ENCODE measurements at places on chromosomes 13 and 19.

GRCh38 chr13:27449081-27449603 lies 1.2 kb downstream of the MTIF3 start:
- DNase-seq: no peak

GRCh38 chr13:51303063-51303552 lies 36.4 kb upstream of the SERPINE3 start:
- no peak for DNase-seq

- no peak for DNase-seq
Measured at GRCh38 chr13:66627512-66627911, 602.6 kb downstream of the PCDH9 start.

DNA sequence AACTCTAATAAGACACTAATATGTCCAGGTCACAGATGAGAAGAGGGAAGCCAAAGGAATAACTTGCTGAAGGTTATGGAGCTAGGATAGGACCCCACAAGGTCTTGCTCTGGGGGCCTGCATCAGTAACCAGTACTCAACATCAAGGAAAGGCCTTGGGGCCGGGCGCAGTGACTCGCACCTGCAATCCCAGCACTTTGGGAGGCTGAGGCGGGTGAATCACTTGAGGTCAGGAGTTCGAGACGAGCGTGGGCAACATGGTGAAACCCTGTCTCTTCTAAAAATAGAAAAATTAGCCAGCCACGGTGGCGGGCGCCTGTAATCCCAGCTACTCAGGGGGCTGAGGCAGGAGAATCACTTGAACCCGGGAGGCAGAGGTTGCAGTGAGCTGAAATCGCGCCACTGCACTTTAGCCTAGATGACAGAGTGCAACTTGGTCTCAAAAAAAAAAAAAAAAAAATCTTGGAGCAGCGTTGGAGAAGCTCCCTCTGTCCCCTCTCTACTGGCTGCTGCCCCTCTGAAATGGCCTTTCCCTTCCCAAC lies 1.8 kb downstream of the LONP1 start:
- peak; percentile 27 for DNase-seq

GRCh38 chr13:78868991-78869390 lies 210.0 kb upstream of the OBI1 start:
- no peak for DNase-seq

DNA sequence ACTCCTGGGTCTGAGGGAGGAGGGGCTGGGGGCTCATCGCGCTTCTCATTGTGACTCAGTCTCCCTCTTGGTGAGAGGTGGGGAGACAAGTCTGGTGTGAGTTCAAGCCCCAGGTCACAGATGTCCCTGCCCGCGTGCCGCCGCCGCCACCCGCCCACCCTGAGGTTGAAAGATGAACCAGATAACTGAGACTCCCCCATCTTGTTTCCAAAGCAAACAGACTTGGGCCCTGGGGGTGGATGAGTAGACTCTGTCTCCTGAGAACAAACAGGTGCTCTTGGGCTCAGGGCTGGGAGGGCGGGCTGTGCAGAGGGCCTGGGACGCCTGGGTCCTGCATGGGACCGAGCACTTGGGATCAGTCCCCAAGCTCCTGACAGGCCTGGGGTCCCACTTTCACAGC lies 567 bp downstream of the SBK2 start:
- DNase-seq: no peak

DNA sequence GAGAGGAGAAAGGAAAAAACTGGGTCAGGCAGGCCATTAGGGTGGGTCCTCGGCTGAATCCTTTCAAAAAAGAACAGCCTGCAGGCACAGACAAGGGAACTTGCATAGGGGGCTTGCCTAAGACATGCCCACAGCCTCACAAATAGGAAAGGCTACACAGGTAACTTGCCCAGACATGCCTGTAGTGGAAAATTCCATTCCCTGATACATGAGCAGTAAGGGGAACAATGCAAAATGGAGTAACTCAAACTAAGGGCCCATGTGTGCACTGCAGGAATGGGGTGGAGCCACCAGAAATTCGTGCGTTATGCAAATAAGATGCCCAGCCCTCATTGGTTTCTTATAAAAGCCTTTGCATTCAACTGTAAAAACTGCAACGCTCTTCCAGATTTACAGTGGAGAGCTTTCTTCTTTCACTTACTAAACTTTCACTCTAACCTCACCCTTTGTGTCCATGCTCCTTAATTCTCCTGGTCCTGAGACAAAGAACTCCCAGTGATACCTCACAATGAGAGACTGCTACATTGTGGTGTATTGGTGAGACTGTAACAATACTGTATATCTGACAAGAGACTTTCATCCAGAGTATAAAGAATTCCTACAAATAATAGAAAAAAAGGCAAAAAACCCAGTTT lies 59.5 kb upstream of the SLITRK1 start:
- DNase-seq: no peak

DNA sequence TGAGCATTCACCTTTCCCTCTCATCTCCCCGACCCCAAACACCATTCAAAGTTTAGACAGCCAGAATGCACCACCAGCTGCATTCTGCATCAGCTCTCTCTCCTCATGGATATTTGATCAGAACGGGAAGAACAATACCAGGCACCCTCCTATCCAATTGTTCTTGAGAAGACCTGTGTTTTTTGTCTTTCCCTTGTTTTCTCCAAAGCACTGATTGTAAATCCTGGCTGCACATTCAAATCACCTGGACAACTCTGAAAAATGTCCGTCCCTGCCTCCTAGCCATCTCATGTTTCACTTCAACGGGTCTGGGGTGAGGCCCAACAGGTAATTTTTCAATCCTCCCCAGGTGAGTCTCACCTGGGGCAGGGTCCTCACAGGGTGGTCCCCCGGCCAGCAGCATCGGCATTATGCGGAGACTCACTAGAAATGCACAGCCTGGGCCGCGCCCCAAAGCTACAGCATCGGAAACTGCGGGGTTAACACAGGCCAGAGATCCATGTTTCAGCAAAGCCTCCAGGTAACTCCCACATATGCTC lies 5.5 kb downstream of the IRS2 start:
- no peak for DNase-seq

- DNase-seq: no peak
Measured at GRCh38 chr19:21603431-21604231, 98.2 kb downstream of the ZNF429 start.

- DNase-seq: no peak
Measured at GRCh38 chr19:3001235-3001800, 24.0 kb downstream of the TLE6 start.

- no peak for DNase-seq
Measured at GRCh38 chr13:114008964-114009589, 35.2 kb upstream of the C13orf46 start.

DNA sequence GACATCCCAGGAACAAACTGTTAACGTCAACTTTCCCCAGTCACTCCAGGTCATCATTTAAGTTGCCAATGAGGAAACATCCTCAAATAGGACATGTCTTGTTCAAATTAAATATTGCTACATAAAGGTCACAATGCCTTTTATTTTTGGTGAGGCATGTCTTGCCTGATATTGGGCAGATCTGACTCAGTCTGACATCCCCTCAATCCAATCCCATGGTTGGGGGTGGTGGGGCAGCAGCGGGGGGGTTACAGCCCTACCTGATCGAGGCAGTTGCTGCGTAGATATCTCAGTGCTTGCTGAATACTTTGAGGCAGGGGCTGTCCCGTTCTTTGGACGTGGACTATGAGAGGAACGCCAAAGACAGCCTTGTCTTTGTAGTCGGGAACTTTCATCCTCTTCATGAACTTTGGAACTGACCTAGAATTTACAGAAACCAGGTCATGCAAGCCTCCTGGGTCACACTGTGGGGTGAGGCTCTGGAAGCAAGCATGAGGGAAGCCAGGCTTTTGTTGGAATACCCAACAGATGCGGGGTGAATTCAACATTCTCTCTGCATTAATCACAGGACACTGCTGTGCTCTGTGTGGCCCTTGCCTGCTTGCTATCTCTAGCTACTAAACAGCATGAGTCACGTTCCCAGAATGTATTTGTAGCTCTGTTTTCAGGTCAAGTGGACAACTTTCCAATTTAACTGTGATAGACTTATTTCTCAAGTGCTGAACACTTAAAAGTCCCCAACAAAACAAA lies 109.8 kb downstream of the KL start:
- DNase-seq: peak; percentile 94

GRCh38 chr13:25463496-25463895 lies 91.7 kb downstream of the ATP8A2 start:
- DNase-seq: no peak

- no peak for DNase-seq
Measured at GRCh38 chr19:5038631-5039271, 69.8 kb downstream of the KDM4B start.

GRCh38 chr19:29873024-29873800 lies 61.4 kb downstream of the CCNE1 start:
- DNase-seq: no peak

- no peak for DNase-seq
Measured at GRCh38 chr19:32859591-32859990, 10.0 kb downstream of the SLC7A9 start.

DNA sequence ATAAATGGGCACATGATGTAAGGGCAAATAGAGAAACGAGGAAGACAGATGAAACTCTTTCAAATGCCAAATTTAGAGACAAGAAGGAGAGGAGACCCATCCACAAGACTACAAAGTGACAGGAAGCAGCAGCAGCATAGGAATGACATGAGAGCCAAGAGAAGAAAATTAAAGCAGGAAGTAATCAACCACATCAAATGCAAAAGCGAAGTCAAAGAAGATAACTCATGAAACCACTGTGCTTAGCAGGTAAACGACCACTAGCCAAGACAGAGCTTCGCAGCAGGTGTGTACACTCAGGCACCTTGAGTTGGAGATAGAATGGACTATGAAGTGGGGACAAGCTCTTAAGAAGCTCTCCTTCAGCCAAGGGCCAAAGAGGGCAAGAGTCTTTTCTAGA lies 64.1 kb downstream of the KLF12 start:
- DNase-seq: no peak

GRCh38 chr13:113186061-113186900 lies 22.2 kb downstream of the PCID2 start:
- peak; percentile 34 for DNase-seq

GRCh38 chr19:426725-427445 lies 17.9 kb upstream of the C2CD4C start:
- no peak for DNase-seq

DNA sequence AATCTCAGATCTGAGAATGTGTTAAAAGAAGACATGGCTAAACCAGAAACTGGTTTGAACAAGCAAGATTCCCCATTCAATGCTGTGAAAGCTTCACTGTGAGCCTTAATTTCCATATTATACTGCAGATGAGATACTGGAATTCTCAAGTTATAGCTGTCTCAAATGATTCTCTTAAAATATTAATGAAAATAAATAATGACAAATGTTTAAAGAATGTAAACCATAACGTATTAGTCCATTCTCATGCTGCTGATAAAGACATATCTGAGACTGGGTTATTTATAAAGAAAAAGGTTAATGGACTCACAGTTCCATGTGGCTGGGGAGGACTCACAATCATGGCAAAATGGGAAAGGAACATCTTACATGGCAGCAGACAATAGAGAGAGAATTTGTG lies 667.8 kb downstream of the SLITRK1 start:
- no peak for DNase-seq

DNA sequence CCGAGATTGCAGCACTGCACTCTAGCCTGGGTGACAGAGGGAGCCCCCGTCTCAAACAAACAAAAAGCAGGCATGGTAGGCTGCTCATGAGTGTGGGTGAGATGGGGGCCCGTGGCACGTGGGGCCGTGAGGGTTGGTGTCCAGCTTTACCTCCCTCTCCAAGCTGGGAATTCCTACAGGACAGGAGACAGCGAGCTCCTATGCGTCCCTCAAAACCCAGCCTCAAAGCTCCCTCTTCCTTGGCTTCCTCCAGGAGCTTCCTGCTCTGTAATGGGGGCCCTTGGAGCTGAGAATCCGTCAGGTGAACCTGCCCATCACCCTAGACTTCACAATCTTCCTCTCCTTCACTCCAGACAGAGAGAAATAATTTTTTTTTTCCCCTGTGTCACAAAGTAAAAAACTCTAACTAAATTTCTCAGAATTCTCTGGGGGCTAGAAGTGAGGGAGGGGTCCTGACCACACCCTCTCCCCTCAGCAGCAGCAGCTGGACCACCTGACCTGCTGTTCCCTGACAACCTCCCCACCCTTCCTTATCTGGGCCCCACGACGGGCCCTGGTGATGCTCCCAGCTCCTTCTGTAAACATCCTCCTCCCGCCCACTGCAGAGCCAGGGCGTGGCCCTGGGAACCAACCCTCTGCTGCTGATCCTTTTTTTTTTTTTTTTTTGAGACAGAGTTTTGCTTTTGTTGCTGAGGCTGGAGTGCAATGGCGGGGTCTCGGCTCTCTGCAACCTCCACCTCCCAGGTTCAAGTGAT lies 22.1 kb upstream of the WDR18 start:
- DNase-seq: no peak

- DNase-seq: peak; percentile 44
Measured at GRCh38 chr19:13396250-13397080, 109.8 kb downstream of the CACNA1A start.

GRCh38 chr19:42216653-42217519 lies 591 bp downstream of the DEDD2 start:
- peak; percentile 42 for DNase-seq

- no peak for DNase-seq
Measured at GRCh38 chr19:35169221-35169995, 14.9 kb downstream of the FXYD5 start.

DNA sequence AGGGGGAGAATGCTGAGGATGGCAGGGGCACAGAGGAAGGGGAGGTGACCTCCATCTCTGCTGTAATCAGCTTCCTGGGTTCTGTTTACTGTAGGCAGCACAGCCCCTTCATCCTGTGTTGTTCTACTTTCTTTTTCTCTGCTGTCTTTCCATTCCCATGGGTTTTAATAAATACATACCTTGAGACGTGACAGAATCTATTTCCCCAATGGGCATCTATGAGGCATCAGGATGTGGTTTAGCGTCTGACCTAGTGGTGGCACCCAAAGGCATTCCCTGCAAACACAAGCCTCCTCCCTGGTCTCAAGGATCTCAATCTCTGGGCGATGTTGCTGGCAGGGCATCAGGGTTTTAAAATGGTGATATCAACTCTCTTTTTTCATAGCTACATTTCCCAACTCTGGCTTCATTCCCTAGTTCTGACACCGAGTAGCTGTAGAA lies 60.8 kb downstream of the ALOX5AP start:
- peak; percentile 61 for DNase-seq

- no peak for DNase-seq
Measured at GRCh38 chr19:10432736-10433130, 12.4 kb downstream of the PDE4A start.

- DNase-seq: no peak
Measured at GRCh38 chr13:76314495-76314894, 571.7 kb downstream of the KCTD12 start.

- DNase-seq: no peak
Measured at GRCh38 chr19:13929340-13929739, 8.9 kb downstream of the PODNL1 start.

- DNase-seq: no peak
Measured at GRCh38 chr19:57227502-57227901, 3.3 kb upstream of the AURKC start.

DNA sequence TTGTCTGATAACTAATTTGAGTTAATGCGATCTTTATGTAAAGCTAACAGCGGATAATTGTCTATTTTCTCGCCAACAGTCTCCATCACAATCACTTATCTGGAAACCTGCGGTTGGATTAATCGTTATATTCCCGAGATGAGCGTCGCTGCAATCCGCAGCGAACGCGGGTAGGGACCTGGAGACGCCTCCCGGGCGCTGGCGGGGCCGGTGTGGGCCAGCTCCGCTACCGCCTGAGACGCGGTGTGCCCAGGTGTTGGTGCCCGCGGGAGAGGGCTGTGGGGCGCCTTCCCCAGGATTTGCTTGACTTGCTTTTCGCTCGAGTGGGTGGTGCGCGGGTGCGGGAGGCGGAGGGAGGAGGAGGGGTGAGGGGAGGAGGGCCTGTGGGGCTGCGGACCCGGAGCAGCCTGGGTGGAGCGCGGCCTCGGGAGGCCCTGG lies 38.3 kb downstream of the SOX1 start:
- DNase-seq: no peak

All from astrocyte of the spinal cord (primary cell).